Neuronal stem cell (in vitro differentiated cells): ENCODE measurements at places on chromosomes 7 and 10.

- H3K4me3 ChIP-seq: peak overlapping the region; percentile 75
- peaks cover 6% of the 10 kb centered on the region for H3K4me1 ChIP-seq
- peaks cover 40% of the 10 kb centered on the region for H3K27me3 ChIP-seq
- H3K27ac ChIP-seq: no peak overlapping the region
- DNase-seq: peak; percentile 31
Observed at GRCh38 chr10:28722065-28722803, 44.9 kb downstream of the BAMBI start.

DNA sequence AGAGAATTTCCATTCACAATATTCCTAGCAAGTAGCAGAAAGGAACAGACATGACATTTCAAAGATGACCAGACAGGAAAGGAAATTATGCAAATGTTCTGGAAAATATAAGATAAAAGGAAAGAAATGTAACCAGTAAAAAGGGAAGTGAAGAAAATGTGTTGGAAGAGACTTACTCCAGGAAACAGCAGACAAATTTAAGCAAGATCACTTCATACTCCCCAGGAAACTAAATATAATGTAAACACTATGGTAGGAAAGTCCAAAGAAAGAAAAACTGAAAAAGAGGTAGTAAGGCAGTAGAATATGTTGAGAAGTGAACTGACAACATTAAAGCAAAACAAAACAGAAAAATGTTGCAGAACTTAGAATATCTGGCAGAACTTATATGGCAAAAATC is 6.4 kb upstream of the ST8SIA6 start:
- no peaks in the 10 kb centered on the region for H3K4me1 ChIP-seq
- DNase-seq: no peak

- no peaks in the 10 kb centered on the region for H3K36me3 ChIP-seq
- H3K4me1 ChIP-seq: peaks cover 3% of the 10 kb centered on the region
- H3K4me3 ChIP-seq: no peak overlapping the region
- H3K27ac ChIP-seq: no peak overlapping the region
- DNase-seq: no peak
Observed at GRCh38 chr7:28225576-28225975, 45.0 kb upstream of the JAZF1 start.

DNA sequence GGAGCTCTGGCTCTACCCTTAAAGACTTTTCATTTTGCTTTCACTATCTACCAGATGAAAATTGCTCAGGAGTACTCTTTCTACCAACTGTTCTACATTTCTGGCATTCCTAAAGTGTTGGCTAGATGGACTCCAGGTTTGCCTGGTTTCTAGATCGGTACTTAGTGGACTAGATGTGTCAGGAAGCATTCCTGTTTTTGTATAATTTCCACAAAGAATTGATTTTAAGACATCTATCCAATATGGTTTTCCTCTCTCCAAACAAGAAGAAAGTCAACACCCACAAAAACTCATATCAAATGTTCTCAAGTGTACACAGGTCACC is 157.7 kb downstream of the CHRM2 start:
- H3K4me3 ChIP-seq: no peak overlapping the region
- H3K36me3 ChIP-seq: no peaks in the 10 kb centered on the region
- DNase-seq: no peak
- no peaks in the 10 kb centered on the region for H3K27me3 ChIP-seq

DNA sequence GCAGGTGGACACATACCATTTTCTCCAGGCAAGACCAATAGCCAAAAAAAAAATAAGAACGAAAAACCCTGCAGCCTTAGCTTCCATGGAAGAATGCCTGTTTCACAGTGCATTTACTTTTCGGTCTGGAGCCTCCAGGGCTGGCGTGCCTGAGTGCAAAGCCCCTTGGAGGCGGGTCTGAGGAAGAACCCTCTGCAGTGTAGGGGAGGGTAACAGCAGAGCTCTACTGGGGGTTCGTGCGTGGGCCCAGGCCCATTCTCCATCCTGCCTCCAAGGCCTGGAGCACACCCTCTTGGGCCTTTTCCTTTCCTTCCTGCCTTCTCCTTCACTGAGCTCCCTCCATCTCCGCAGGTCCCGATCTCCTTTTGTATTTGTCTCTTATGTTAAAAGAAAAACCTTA is 172.3 kb upstream of the GLI3 start:
- DNase-seq: no peak
- H3K4me3 ChIP-seq: no peak overlapping the region
- no peak overlapping the region for H3K27ac ChIP-seq

- H3K36me3 ChIP-seq: peaks cover 16% of the 10 kb centered on the region
- no peak overlapping the region for H3K27ac ChIP-seq
- H3K27me3 ChIP-seq: no peaks in the 10 kb centered on the region
- no peak for DNase-seq
Observed at GRCh38 chr7:157271991-157272324, 64.8 kb upstream of the DNAJB6 start.

DNA sequence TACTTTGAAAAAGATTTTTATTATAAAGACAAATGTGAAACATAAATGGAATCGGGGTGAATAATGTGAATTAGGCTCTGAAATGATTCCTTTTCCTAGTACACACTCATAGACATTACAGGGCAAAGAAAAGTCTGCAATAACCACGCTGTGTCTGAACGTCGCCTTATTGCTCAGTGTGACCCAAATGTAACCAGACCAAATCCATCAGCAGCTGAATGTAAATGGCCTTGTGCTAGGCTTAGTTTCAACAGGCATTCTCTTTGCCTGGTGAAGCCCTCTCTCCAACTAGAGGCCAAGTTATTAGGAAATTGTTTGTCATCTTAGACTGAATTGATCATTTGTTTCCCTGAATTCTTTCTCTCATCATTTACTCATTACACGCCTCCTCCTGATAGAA is 225.5 kb downstream of the CHCHD3 start:
- no peak for DNase-seq
- H3K4me3 ChIP-seq: no peak overlapping the region
- no peak overlapping the region for H3K27ac ChIP-seq
- H3K36me3 ChIP-seq: no peaks in the 10 kb centered on the region
- H3K4me1 ChIP-seq: peaks cover 8% of the 10 kb centered on the region

- no peak overlapping the region for H3K27ac ChIP-seq
- H3K27me3 ChIP-seq: no peaks in the 10 kb centered on the region
- H3K36me3 ChIP-seq: no peaks in the 10 kb centered on the region
- DNase-seq: no peak
- H3K4me1 ChIP-seq: no peaks in the 10 kb centered on the region
Observed at GRCh38 chr10:10600004-10600403, 417.7 kb upstream of the CELF2 start.

DNA sequence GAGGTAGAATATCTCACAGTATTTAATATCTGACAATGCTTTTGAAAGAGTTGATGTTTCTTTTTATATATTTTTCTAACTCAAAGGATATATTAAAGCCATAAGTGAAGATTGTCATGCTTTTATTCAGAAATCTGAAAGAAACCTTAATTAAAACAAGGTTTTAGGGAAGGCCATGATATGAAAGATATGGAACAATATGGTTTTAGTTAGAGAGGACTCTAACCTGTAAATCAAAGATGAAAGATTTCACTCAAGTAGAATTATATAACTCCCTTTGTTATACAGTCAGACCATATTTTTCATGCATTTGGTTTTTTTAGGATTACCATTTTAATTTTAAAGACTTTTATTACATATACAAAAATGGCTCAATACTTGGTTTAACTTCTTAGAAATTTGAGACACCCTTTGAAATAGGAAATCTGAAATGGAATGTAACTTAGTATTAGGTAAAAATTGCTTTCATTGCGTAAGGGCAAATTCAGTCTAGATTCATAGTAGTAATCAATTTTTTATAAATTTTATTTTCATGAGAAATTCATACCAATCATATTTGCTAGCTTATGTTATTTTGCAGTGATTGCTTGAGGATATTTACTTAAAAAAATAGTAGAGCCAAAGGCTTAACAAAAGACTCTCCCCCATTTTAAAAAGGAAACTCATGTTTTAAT is 119.8 kb downstream of the TWIST1 start:
- no peak overlapping the region for H3K27ac ChIP-seq
- no peaks in the 10 kb centered on the region for H3K27me3 ChIP-seq
- DNase-seq: no peak
- no peaks in the 10 kb centered on the region for H3K36me3 ChIP-seq
- no peaks in the 10 kb centered on the region for H3K4me1 ChIP-seq
- H3K4me3 ChIP-seq: no peak overlapping the region

GRCh38 chr7:36005293-36005692 is 147.8 kb upstream of the EEPD1 start:
- no peak overlapping the region for H3K4me3 ChIP-seq
- no peaks in the 10 kb centered on the region for H3K4me1 ChIP-seq
- H3K27me3 ChIP-seq: no peaks in the 10 kb centered on the region

- H3K27me3 ChIP-seq: no peaks in the 10 kb centered on the region
- no peak overlapping the region for H3K27ac ChIP-seq
- DNase-seq: peak; percentile 14
Observed at GRCh38 chr10:119893074-119893473, 544 bp downstream of the SEC23IP start.

DNA sequence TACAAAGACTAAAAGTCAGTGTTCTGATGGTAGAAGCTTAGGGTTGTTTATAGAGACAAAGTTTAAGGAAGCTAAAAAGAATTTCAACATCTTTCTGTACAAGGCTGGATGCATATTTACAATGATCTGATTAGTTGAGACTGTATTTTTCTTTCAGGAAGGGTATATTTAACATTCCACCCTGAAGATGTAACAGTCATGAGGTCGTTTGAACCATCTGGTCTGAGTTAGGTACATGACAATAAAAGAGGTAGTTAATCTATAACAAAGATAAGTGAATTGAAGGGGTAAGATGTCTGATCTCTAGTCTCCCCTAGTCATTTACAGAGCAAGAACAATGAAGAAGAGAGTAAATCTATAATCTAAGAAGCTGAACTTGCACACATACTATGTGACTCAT is 821.2 kb downstream of the CNTNAP2 start:
- no peak for DNase-seq
- no peak overlapping the region for H3K4me3 ChIP-seq
- H3K27ac ChIP-seq: no peak overlapping the region

GRCh38 chr7:30470163-30470770 is 8.3 kb downstream of the NOD1 start:
- no peak for DNase-seq
- peaks cover 24% of the 10 kb centered on the region for H3K4me1 ChIP-seq
- H3K4me3 ChIP-seq: no peak overlapping the region
- no peaks in the 10 kb centered on the region for H3K27me3 ChIP-seq

DNA sequence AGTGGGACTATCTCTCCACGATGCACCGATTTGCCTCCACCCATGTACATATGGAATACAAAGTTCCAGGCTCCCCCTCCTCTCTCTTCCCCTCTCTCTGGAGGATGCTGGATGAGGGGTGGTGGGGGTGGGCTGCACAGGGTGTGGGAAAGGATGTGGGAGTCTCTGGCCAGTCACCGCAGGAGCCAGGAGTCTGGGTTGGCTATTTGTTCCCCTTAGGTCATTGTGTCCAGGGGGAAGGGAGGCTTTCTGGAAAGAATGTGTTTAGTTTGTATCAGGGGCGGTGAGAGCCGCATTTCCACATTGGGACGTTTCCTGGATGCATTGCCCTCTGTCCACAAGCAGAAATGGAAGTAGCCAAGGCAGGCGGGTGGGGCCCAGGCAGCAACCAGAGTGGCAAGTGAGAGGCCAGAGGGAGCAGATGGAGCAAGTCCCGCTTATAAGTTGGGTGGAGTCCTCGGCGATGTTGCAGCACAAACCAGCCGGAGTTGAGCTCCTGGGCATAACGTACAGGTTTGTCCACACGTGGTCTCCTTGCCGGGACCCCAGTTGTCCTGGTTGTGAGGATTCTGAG is 63.3 kb downstream of the ZNF777 start:
- no peak for DNase-seq
- H3K4me1 ChIP-seq: no peaks in the 10 kb centered on the region
- H3K36me3 ChIP-seq: no peaks in the 10 kb centered on the region
- no peaks in the 10 kb centered on the region for H3K27me3 ChIP-seq
- no peak overlapping the region for H3K27ac ChIP-seq

DNA sequence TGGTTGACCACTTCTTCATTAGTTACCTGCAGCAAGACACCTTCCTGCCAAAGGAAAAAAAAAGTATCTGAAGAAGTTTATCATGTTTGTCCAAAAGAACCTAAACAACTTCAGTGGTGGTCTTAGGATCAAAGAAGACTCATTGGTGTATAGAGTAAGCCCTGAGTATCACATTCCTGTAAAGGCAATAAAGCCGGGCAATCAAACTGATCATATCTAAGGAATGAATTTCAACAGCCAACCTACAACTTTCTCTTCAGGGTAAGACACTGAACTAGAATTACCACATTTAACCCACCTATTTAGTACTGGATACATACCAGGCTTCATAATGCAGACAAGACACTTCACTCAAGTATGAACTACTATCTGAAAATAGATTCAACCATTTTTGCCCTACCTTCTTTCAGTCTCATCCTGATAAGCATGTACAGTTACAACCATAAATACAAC is 10.1 kb downstream of the HNRNPA2B1 start:
- H3K4me3 ChIP-seq: no peak overlapping the region
- H3K36me3 ChIP-seq: peaks cover 88% of the 10 kb centered on the region
- H3K27ac ChIP-seq: no peak overlapping the region
- H3K27me3 ChIP-seq: no peaks in the 10 kb centered on the region

DNA sequence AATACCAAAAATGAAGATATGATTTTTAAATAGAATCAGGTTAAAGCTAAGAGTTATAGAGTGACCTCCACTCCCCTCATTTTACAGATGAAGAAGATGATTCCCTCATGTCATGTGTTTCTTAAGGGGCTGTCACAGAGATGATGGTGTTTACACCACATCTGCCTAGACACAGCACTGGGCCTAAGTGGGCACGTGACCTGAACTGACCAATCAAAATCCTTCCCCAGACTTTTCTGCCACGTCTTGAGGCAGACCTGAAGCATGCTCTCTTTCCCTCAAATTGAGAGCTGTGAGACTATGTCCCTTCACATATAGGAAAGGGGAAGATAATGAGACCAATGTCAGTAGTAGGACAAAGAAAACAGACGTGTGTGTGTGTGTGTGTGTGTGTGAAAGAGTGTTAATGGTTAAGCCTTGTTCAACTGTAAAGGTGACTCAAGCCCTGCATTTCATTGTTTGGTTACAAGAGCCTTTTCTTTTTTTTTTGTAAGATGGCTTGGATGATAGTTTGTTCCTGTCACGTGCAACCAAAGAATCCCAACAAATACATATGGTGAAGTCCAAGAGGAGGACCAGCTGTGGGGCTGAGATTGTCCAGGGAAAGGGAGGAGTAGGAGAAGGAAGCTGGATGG is 172.8 kb upstream of the AOAH start:
- H3K4me3 ChIP-seq: no peak overlapping the region
- H3K27ac ChIP-seq: no peak overlapping the region
- no peaks in the 10 kb centered on the region for H3K36me3 ChIP-seq
- H3K4me1 ChIP-seq: no peaks in the 10 kb centered on the region
- H3K27me3 ChIP-seq: no peaks in the 10 kb centered on the region

GRCh38 chr7:36100634-36101033 is 52.4 kb upstream of the EEPD1 start:
- no peak for DNase-seq
- no peak overlapping the region for H3K27ac ChIP-seq
- no peaks in the 10 kb centered on the region for H3K36me3 ChIP-seq
- no peaks in the 10 kb centered on the region for H3K27me3 ChIP-seq
- H3K4me1 ChIP-seq: peaks cover 3% of the 10 kb centered on the region
